ENCODE measurements at places on chromosomes 5 and 9. TPM values are rescaled to one million over a fixed set of nuclear protein-coding genes. Genes with fewer than 3 reads are reported as not detected.

- no peak for DNase-seq
- no peak overlapping the region for H3K27ac ChIP-seq
- no peaks in the 10 kb centered on the region for H3K36me3 ChIP-seq
- H3K4me1 ChIP-seq = no peaks in the 10 kb centered on the region
Observed at GRCh38 chr5:125357660-125358059, 611.2 kb upstream of the ZNF608 start.

DNA sequence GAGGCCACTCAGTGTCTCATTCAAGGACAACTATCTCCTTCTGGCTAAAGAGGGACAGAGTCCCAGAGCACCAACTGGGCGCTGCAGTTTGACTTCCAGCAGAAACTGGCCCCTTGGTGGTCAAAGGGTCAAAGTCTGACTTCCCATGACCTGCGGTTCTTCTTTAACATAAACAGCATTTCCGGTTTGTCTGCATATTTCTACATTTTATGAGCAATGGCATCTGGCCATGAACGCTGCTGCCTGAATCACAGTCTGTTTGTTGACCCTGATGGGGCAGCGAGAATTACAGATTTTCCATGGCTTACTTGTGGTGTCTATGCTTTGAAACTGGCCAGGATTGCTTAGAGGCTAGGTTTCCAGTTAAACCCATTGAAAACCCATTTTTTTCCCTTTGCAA is 1.3 kb downstream of the TNFSF15 start:
- H3K4me3 ChIP-seq = no peak overlapping the region
- DNase-seq = peak; percentile 35
- 0 out of 2 replicates have a peak, but pooled peaks cover under 1% of the 10 kb centered on the region for H3K27me3 ChIP-seq

- peaks cover 11% of the 10 kb centered on the region for H3K4me1 ChIP-seq
- peaks cover 57% of the 10 kb centered on the region for H3K27me3 ChIP-seq
- peak overlapping the region; percentile 70 for H3K4me3 ChIP-seq
- DNase-seq = peak; percentile 68
- no peaks in the 10 kb centered on the region for H3K36me3 ChIP-seq
Observed at GRCh38 chr5:112419986-112420864, 1.1 kb upstream of the EPB41L4A start.

DNA sequence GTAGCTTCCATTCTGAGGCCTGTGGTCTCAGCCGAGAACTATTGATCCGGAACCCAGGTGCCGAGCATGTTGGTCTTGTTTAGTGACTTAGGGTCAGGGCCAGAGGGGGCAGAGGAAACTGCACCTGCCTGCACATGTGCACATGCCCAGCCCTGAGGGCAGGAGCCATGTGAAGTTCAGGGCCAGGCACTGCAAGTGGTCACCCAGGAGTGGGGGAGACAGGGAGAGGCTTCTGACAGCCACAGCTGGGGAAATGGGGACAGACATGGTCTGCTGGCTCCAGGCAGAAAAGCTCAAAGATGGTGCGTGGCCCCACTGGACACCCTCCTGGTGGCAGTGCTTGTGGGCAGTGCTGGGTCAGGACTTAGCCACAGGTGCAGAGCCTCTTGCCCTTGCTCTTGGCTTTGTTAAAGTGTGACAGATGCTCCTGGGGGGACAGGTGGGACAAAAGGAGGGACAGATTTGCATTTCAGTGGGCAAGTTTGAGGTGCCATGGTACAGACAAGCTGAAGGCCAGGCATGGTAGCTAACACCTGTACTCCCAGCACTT is 134.4 kb downstream of the CACNA1B start:
- no peaks in the 10 kb centered on the region for H3K27me3 ChIP-seq
- H3K4me3 ChIP-seq = no peak overlapping the region
- H3K36me3 ChIP-seq = no peaks in the 10 kb centered on the region
- H3K4me1 ChIP-seq = no peaks in the 10 kb centered on the region

Gene LRRC26
- total RNA-seq = not detected

- peaks cover 14% of the 10 kb centered on the region for H3K4me1 ChIP-seq
- no peaks in the 10 kb centered on the region for H3K27me3 ChIP-seq
- peak within 1 kb of the TSS; percentile 85 for H3K4me3 ChIP-seq
- peak; percentile 95 for DNase-seq
- no peaks in the 10 kb centered on the region for H3K36me3 ChIP-seq
Observed at GRCh38 chr5:113487781-113488644, at the start of gene MCC. Gene MCC (minus strand): TSS chr5:113488453.

GRCh38 chr9:20873240-20873865 is 158.1 kb downstream of the HACD4 start:
- peak; percentile 48 for DNase-seq
- H3K27me3 ChIP-seq = no peaks in the 10 kb centered on the region
- H3K4me3 ChIP-seq = peak overlapping the region; percentile 18
- peaks cover 22% of the 10 kb centered on the region for H3K4me1 ChIP-seq
- no peaks in the 10 kb centered on the region for H3K36me3 ChIP-seq

DNA sequence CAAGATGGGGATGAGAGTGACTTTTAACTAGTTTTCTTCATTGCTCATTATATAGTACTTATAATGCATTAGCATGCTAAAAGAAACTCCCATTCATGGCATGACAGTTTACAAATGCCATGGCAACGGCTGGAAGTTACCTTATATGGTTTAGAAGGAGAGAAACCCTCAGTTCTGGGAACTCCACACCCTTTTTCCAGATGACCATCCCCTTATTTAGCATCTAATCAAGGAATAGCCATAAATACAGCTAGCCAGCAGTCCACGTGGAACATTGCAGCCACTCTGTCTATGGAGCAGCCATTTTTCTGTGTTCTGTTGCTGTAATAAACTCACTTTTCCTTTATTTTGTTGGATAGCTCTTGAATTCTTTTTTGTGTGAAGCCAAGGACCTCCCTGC is 1137.8 kb downstream of the CDH18 start:
- no peak overlapping the region for H3K4me3 ChIP-seq
- H3K27me3 ChIP-seq = no peaks in the 10 kb centered on the region
- no peaks in the 10 kb centered on the region for H3K4me1 ChIP-seq
- no peak overlapping the region for H3K27ac ChIP-seq
- DNase-seq = no peak

Data from GM23248 (cell line).